HFFc6 (cell line): ENCODE measurements at places on chromosomes 16 and 17.

DNA sequence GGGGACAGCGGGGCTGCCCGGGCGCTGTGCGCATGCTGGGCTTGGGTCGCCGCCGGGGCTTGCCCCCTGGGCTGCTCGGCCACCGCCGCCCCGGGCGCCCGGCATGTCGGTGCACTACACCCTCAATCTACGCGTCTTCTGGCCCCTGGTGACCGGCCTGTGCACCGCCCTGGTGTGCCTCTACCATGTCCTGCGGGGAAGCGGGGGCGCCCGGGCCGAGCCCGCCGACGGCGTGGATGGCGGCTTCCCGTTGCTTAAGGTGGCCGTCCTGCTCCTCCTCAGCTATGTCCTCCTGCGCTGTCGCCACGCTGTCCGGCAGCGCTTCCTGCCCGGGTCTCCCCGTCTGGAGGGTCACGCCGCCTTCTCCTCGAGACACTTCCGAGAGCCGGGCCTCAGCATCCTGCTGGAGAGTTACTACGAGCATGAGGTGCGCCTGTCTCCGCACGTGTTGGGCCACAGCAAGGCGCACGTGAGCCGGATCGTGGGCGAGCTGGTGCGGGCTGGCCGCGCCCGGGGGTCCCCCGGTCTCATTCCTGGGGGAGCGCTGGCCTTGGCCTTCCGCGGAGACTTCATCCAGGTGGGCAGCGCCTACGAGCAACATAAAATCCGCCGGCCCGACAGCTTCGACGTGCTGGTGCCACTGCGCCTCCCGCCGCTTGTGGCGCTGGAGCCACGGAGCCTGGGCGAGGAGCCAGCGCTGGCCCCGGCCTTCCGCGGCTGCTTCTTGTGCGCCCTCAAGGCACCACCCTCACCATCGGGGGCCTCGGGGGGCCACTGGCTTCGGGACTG, 789 bp downstream of the ITPRIPL2 start:
- H3K4me1 ChIP-seq: peaks cover 48% of the 10 kb centered on the region
- peak overlapping the region; percentile 97 for H3K27ac ChIP-seq
- peak overlapping the region; percentile 90 for H3K4me3 ChIP-seq
- peaks cover 5% of the 10 kb centered on the region; the same call in 1 of the 2 replicates for H3K36me3 ChIP-seq
- peak; percentile 57 for DNase-seq
- H3K27me3 ChIP-seq: no peaks in the 10 kb centered on the region; the same call in 1 of the 2 replicates

DNA sequence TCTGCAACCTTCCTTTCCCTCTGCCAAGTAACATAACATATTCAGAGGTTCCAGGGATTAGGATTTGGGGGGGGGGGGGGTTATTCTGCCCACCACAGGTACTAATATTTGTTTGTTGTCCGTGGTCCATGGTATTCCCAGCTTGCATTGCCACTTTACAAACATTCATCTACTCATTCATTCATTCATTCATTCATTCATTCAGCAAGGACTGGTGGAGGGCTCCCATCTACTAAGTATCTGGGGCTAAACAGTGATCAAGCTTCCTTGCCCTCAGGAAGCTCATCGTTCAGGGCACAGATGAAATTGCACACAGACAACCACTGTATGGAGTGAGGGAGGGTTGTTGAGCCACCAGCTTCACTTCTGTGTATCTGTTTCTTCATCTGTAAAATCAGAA, 45.8 kb upstream of the NDRG4 start:
- no peak overlapping the region for H3K27ac ChIP-seq
- peaks cover 19% of the 10 kb centered on the region for H3K27me3 ChIP-seq
- H3K36me3 ChIP-seq: no peaks in the 10 kb centered on the region
- H3K4me1 ChIP-seq: peaks cover 15% of the 10 kb centered on the region
- DNase-seq: no peak
- H3K4me3 ChIP-seq: no peak overlapping the region

GRCh38 chr17:27946513-27946912, 53.3 kb upstream of the LYRM9 start:
- no peaks in the 10 kb centered on the region for H3K36me3 ChIP-seq
- no peaks in the 10 kb centered on the region for H3K4me1 ChIP-seq
- H3K27ac ChIP-seq: no peak overlapping the region
- H3K27me3 ChIP-seq: peaks cover 22% of the 10 kb centered on the region
- H3K4me3 ChIP-seq: no peak overlapping the region
- no peak for DNase-seq

- no peaks in the 10 kb centered on the region for H3K4me1 ChIP-seq
- no peak for DNase-seq
Observed at GRCh38 chr17:53137869-53138268, 684.9 kb upstream of the KIF2B start.

DNA sequence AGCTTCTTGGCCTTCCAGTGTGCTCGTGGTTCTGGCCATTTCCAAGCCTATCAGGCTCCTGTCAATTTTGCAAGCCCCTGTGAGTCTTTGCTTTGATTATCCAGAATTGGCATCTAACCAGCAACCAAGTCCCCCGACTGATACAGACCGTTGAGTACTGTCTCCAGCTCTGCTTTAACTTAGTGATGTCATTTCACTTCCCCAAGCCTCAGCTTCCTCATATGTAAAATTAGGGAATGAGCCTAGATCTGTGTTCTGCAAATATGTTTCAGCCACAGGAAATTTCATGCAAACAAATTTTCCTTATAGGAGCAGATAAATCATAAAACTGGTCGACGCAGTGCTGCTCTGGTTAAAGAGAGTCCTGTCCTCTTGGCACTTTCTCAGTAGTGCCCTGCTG, 60.1 kb upstream of the WSB1 start:
- no peak for DNase-seq
- H3K27ac ChIP-seq: no peak overlapping the region
- no peak overlapping the region for H3K4me3 ChIP-seq
- peaks cover 6% of the 10 kb centered on the region; the same call in 1 of the 2 replicates for H3K4me1 ChIP-seq

DNA sequence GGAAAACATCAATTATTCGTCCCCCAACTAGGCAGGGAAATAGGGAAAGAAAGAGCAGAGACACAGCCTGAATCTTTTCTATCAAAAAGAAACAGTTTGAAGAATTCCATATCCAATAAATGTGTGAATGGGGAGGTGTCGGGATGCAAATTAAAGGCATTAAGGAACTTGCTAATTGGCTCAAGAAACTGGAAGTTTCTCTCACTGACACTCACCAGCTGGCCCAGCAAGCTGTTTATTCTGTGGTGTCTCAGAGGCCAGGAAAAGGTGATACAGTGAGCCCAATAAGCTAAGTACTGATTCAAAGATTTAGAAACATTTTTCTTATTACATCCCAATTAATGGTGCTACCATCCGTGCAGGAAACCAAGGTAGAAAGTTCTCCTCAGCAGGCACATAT, 104.4 kb upstream of the CLEC3A start:
- H3K4me1 ChIP-seq: no peaks in the 10 kb centered on the region
- H3K27me3 ChIP-seq: no peaks in the 10 kb centered on the region
- no peak overlapping the region for H3K27ac ChIP-seq
